ENCODE measurements at places on chromosomes 1 and 21.
A peak's percentile ranks its signal among the peaks of the same experiment; 100 is the strongest.

- no peak for DNase-seq
Observed at GRCh38 chr1:193219391-193219790, 33.0 kb upstream of the B3GALT2 start.

DNA sequence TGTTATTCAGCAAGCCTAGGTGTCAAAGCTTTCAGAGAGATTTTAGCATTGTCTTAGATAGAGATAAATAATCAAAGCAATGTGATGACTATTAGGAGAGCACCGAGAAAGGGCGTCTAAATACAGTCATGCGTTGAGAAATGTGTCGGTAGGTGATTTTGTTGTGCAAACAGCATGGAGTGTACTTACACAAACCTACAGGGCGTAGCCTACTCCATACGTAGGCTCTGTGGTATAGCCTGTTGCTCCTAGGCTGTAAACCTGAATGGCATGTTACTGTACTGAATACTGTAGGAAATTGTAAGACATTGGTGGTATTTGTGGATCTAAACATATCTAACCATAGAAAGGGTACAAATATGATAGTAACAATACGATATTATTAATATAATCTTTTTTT lies 31.8 kb downstream of the KIF1B start:
- no peak for DNase-seq

DNA sequence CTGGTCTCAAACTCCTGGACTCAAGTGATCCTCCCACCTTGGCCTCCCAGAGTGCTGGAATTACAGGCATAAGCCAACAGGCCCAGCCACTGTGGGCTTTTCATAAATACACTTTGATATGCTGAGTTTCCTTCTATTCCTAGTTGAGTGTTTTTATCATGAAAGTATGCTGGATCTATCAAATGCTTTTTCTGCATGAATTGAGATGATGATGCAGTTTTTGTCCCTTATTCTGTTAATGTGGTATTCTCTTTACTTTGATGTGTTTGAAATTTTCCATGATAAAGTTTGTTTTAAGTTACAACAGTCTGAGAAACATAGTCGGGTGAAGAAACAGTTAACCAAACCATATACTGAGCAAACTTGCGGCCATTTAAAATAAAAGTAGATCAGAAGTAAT lies 24.1 kb downstream of the RNF115 start:
- DNase-seq: no peak

GRCh38 chr21:38756746-38757145 lies 49.0 kb upstream of the ETS2 start:
- DNase-seq: no peak

- DNase-seq: no peak
Observed at GRCh38 chr21:34567604-34568155, 47.2 kb downstream of the RCAN1 start.

DNA sequence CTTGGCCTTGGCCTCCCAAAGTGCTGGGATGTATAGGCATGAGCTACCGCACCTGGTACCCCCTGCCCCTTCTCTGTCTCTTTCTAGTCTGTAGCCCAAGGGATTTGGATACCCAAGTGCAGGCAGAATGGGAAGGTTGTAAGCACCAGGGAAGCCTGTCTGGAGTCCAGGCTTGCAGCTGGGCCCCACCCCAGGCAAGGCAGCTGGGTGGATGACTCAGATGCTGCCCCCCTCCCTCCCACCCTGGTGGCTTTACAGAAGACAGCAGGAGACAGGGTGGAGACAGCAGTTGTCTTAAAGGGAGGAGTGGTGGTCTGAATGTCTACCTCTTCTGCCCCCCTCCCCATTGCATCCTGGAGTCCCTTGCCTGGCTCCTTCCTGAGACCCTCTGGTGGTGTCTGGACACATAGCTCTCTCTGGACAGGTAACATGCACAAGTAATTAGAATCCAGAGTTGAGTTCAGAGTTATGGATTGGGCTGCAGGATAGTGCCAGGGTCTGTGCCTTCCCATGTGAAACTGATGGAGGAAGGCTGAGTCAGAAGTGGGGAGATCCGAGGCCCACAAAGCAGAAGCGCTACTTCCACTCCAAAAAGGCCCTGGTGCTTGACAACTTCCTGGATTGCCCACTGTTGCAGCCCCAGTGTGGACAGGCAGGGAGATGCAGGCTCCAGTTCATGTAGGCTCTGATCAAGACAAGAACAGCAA lies 5.1 kb downstream of the LMNA start:
- no peak for DNase-seq

DNA sequence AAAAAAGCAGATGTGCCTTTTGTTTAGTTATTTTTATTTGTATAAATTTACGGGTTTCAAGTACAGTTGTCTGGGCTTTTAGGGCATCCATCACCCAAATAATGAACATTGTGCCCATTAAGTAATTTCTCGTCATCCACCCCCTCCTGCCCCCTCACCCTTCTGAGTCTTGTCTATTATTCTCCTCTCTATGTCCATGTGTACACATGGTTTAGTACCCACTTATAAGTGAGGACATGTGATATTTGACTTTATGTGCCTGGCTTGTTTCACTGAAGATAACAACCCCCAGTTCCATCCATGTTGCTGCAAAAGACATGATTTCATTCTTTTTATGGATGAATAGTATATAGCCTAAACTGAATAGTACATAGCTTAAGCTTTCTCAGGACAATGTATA lies 189.2 kb downstream of the ZP4 start:
- no peak for DNase-seq

DNA sequence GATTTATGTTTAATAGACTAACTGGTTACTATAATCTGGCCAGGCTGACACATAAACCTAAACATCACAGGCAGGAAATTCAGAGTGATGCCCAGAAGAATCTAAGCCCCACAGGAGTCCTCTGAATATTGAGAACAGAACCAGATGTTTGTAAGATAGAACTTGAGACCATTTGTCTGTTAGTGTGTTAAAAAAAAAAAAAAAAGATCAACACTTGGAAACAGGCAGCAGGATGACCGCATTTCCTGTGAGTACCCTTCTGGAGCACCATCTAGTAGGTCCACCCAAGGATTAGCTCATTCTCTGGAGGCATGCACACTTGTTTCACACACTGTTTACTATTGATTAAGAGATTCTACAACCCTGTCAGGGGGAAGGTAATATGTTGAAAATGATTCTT lies 111.4 kb upstream of the VANGL1 start:
- no peak for DNase-seq

DNA sequence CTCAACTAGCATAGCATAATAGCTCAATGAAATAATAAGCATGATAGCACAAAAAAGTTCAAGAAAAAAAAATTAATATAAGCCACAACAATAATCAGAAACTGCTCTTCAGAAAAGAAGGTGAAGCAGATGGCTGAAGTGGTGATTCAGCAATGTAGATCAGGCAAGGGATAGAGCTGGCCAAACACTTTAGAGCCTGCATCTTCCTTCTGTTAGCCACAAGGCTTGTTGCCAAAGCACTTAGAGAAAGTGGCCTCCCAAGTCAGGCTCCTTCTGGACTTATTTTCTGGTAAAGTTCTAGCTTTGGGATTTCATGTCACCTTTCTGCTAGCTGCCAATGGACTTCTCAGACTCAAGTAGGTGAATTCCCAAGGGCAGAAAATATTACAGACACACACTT lies 60.3 kb upstream of the C1orf87 start:
- DNase-seq: no peak

DNA sequence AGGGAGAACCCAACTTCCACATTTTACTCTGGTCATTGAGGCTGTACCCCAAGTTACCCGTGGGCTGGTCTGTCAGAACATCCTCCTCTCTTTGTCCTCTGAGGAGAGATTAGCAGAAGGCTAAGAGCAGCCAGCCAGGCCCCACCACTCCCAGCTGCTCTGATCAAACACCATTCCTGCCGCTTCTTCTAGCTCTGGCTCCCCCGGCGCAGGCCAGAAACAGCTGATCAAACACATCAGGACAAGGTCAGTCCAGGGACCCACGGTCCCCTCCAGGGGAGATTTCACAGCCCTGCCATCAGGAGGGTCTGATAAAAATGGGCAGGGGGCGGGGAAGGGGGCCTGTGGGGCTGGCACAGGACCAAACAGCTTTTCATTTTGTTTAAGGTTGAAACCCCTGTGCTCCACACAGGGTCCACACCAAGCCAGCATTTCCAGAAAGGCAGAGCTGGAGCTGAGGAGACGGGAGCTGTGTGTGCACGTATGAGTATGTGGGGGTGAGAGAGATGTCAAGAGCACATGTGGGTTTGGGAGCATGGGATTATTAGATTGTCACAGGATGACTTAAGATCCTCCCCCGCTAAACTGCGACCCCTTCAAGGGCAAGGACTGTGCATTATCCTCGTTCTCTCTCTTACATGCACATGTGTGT lies 29.9 kb upstream of the EPHA8 start:
- no peak for DNase-seq

GRCh38 chr21:21241391-21241790 lies 243.2 kb downstream of the NCAM2 start:
- DNase-seq: no peak

GRCh38 chr1:110604586-110605148 lies 1.5 kb downstream of the KCNA2 start:
- DNase-seq: no peak

- no peak for DNase-seq
Observed at GRCh38 chr1:214277704-214278635, 3.0 kb upstream of the SMYD2 start.

GRCh38 chr1:247448107-247448791 lies 9.7 kb downstream of the OR2B11 start:
- DNase-seq: peak; percentile 17

GRCh38 chr1:207831517-207832327 lies 79.2 kb downstream of the CD34 start:
- DNase-seq: no peak

DNA sequence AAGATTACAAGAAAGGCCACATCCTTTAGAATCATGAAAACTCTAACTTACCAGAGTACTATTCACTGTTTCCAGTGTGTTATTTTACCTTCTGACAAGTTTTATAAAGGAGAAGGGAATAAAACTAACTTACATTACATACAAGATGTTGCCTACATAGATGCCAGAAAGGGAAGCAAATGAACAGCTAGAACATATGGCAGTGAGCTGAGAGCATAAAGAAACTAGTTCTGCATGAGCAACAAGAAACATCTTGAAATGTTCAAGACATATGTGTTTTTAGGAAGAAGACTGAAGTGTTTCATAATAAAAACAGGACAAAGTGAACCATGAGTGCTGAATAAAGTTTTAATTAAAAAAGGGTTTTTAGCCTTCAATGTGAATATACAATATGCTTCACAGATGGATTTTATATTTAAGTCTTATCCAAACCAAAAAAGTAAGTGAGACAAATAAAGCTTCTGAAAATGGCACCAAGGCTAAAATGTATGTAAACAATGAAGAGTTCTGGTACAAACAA lies 39.4 kb downstream of the SLC5A9 start:
- DNase-seq: no peak

- no peak for DNase-seq
Observed at GRCh38 chr1:163570071-163570470, 248.3 kb downstream of the NUF2 start.

GRCh38 chr1:23444104-23444533 lies 19.6 kb upstream of the TCEA3 start:
- no peak for DNase-seq

DNA sequence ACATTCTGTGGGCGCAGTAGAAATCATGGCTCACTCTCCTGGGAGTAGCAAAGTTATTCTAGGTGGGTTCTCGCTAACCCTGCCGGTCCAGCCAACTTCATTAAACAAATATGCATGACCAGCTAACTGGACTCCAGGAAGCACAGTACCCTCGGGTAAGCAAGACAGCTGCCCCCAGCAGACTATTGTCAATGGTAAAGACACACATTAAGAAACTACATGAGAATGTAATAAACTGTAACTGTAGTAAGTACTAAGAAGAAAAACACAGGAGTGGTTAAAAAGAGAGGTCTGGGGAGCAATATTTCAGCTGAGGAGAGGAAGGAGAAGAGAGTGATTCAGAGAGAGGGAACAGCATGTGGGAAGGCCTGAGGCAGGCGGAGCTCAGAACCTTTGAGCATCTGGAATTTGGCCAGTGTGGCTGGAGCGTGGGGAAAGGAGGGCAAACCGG lies 7.4 kb downstream of the SLC2A5 start:
- no peak for DNase-seq

GRCh38 chr1:155218854-155219591 lies 10.5 kb downstream of the MTX1 start:
- DNase-seq: no peak

DNA sequence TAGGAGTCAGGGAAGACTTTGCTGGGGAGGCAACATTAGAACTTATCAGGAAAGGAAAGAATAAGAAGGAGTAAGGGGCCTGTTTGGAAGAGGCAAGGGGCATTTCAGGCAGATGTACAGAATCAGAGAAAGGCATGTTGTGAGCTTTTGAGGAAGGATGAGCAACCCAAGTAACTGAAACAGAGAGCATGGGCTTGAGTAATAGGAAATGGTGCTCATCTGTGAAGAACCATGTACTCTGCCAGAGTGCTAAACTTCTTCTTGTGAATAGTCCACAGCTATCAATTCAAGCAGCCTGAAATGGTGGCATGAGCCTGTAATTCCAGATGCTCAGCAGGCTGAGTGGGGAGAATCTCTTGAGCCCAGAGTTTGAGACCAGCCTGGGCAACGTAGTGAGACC lies 19.2 kb upstream of the PIGK start:
- DNase-seq: no peak

DNA sequence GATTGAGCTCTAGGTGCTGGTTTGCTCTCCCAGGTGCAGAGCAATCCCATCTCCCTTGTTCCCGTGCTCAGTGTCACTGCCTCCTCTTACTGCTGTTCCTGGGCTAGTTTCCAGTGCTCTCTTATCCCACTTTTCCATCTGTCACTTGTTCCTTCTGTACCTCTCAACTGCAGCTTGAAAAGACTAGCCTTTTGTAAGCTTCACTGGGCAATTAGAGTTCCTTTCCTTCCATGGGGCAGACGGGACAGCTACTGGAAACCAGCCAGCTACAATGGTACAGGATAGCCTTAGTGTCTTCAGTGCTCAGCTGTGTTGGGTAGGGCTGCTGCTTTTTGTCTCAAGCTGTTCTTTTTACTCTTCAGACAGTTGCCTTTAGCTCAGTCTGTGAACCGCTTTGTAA lies 31.6 kb downstream of the AGT start:
- DNase-seq: no peak

DNA sequence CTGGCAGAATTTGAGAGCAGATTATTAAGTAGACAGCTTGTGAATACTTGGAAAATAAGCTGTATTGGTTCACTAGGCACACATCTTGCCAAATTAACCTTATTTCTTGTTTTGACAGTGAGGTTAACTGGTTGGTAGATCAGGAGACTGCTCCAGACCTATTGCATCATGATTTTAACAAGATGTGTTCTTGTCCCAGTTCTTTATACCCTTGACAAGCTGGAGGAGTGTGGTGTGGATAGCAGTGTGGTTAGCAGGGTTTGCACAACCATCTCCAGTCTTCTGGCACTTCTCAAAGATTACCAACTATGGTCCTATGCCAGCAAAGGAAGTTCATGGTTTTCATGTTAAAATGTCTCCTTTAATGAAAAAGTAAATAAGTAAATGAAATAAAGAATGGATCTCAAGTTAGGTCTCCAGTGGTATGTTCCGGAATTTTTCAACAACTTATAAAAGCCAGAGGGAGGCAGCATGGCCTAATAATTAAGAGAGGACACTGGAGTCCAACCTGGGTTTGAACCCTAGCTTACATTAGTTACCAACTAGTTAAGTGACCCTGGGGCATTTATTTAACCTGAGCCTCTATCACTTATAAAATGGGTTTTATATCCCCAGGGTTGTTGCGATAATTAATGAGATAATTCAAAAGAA lies 34.1 kb downstream of the DDX20 start:
- DNase-seq: no peak

- DNase-seq: no peak
Observed at GRCh38 chr1:39788426-39788757, 273 bp downstream of the BMP8B start.

Data from activated T-cell treated with anti-CD3 and anti-CD28 coated beads for 1 hour (primary cell).